Smooth muscle cell of trachea (primary cell): ENCODE measurements at places on chromosomes 7 and 10. TPM values are rescaled to one million over a fixed set of nuclear protein-coding genes. Genes with fewer than 3 reads are reported as not detected.

Gene LIPK
- not detected in 2 replicates for total RNA-seq

Gene AKR1C4
- total RNA-seq, result not detected in 2 replicates

Gene PRKCQ
- 0.17 TPM in 1 of 2 replicates, not detected in the other for total RNA-seq

Gene CTAGE8
- not detected in 2 replicates for total RNA-seq

Gene GBX1
- not detected in 2 replicates for total RNA-seq

Gene ACSM6
- total RNA-seq, result not detected in 2 replicates

Gene CDC14C
- 0.15 and 0.17 TPM in 2 replicates for total RNA-seq

Gene ZNF92
- total RNA-seq, result 4.1 and 6.3 TPM in 2 replicates

Gene CPA2
- total RNA-seq, result not detected in 2 replicates

Gene ADCY1
- total RNA-seq, result 4.8 and 29.4 TPM in 2 replicates

Gene DPYSL4
- 1.3 and 4.2 TPM in 2 replicates for total RNA-seq

Gene TRPV6
- total RNA-seq, result not detected in 2 replicates

Gene HDAC9
- 5.2 and 10.3 TPM in 2 replicates for total RNA-seq

Gene DYNC1I1
- 0.66 and 1.9 TPM in 2 replicates for total RNA-seq

Gene GNGT1
- not detected in 2 replicates for total RNA-seq

Gene POM121C
- total RNA-seq, result 12.1 and 12.4 TPM in 2 replicates

Gene ELFN1
- total RNA-seq, result 1.7 and 7.6 TPM in 2 replicates

Gene C7orf57
- not detected in 2 replicates for total RNA-seq

Gene MRLN
- total RNA-seq, result not detected in 2 replicates

Gene PNLIPRP2
- not detected in 2 replicates for total RNA-seq

Gene HSPA14
- total RNA-seq, result 9.8 and 23.9 TPM in 2 replicates

Gene PUS7
- total RNA-seq, result 10.9 and 20.4 TPM in 2 replicates

Gene OLAH
- not detected in 2 replicates for total RNA-seq
